Esophagus squamous epithelium (tissue), 5 donors: ENCODE measurements at places on chromosomes 13 and 19. TPM values are rescaled to one million over a fixed set of nuclear protein-coding genes. Genes with fewer than 3 reads are reported as not detected.

Gene NKG7
- 2.5 TPM for total RNA-seq

Gene TFDP1
- 58.1 TPM for total RNA-seq

Gene LILRB5
- total RNA-seq, result 9.3 TPM

Gene ZNF525
- 5.2 TPM for total RNA-seq

Gene CD79A
- 3.1 TPM for total RNA-seq

Gene GPR12
- total RNA-seq, result not detected

Gene IGFL1
- 46.0 TPM for total RNA-seq

Gene RFPL4AL1
- not detected for total RNA-seq

Gene TRIM13
- 28.8 TPM for total RNA-seq

Gene SIGLEC12
- 0.91 TPM for total RNA-seq

Gene ZNF565
- total RNA-seq, result 3.6 TPM

Gene SERPINE3
- not detected for total RNA-seq

Gene ZNF616
- 2.4 TPM for total RNA-seq

Gene CD37
- 3.1 TPM for total RNA-seq

Gene LAIR1
- 0.57 TPM for total RNA-seq

Gene EPSTI1
- 6.0 TPM for total RNA-seq
